ENCODE measurements at places on chromosomes 5 and 9.

GRCh38 chr5:137462265-137462590 lies 36.9 kb downstream of the SPOCK1 start:
- DNase-seq: no peak

DNA sequence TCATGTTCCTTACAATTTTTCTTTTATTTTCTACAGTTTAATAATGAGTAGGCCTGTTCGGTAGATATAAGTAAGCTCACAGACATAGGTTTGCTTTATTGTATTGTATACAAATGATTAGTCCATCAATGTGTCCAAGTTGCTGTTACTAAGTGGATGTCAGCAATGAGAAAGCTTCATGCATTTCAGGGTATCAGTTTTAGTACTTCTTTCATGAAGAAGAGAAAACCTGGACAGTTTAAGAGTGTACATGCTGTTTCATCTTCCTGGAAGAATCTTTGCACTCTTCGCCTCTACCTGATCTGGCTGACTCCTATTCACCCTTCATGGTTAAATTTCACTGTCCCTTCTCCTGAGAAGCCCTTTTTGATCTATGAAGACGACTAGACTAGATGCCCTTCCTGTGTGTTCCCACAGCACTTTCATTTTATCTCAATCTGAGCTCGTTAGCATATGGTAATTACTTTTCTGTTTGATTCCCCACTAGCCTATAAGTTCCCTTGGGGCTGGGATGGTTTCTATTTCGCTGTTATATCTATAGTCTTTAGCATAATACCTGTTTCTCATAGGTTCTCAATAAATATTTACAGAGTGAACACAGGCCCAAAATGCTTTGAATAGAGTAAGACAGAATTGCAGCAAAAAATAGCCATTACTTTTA lies 70.7 kb downstream of the CETN3 start:
- no peak for DNase-seq

DNA sequence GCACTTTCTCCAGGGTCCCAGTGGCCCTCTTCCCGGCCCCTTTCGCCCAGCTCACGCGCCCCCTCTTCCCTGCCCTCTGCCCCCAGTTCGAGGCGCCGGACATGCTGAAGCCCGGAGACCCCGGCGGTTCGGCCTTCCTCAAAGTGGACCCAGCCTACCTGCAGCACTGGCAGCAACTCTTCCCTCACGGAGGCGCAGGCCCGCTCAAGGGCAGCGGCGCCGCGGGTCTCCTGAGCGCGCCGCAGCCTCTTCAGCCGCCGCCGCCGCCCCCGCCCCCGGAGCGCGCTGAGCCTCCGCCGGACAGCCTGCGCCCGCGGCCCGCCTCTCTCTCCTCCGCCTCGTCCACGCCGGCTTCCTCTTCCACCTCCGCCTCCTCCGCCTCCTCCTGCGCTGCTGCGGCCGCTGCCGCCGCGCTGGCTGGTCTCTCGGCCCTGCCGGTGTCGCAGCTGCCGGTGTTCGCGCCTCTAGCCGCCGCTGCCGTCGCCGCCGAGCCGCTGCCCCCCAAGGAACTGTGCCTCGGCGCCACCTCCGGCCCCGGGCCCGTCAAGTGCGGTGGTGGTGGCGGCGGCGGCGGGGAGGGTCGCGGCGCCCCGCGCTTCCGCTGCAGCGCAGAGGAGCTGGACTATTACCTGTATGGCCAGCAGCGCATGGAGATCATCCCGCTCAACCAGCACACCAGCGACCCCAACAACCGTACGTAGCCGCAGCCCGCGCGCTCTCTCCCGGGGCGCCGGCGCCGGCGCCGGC lies 1.0 kb downstream of the PRDM6 start:
- DNase-seq: no peak

GRCh38 chr9:98584059-98584458 lies 124.7 kb downstream of the GABBR2 start:
- no peak for DNase-seq

DNA sequence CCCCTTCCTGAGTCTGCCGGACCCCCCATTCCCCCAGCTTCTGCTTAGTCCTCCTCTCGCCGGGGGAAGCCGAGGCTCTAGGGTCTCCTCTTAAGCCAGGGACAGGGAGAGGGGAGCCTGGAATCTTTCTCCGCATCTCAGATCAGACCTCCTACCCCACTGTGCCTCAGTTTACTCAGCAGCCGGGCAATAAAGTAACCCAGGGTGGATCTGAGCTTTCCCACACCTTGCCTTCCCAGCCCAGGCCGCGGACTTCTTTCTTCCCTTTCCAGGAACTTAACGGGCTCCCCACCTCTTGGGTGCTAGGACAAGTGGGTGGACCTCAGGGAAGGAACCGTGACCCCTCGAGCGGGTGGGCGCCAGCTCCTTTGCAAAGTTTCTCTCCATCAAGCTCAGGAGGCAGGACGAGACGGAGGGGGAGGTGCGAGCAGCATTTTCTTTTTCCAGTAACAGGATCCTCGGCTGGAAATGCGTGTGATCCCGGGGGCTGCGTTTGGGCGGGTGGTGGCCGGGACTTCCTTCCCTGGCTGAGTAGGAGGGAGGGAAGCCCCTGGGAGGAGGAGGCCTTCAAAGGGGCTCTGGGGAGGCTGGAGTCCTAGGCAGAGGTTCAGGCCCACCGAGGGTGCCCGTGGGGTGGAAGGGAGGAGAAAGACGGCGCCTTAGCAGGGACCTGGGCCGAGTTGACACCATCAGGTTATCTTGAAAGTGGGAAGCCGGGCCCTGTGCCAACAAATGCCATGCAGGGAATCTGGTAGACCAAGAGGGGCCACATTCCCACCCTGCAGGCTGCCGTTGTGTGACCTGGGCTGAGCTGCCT lies 795 bp downstream of the DAB2IP start:
- DNase-seq: no peak

- DNase-seq: no peak
These were observed 7.2 kb upstream of the FYB1 start for GRCh38 chr5:39226558-39226957.

GRCh38 chr5:114346181-114346580 lies 15.7 kb upstream of the KCNN2 start:
- no peak for DNase-seq

DNA sequence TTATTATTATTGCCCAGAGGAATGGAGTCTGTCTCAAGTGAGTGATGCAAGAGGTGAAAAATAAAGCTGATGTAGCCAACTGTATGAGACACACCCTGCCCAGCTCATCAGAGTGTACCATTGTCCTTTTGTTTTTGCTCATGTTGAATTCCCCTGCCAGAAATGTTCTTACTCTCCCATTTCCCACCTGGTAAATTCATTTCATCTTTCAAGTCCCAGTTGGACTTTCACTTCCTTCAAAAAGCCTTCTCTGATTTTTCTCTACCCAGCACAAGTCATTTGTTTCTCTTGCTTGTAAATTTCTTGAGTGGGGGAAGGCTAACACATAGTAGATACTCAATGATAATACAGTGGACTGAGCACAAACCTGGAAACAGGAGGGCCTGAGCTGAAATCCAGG lies 394.5 kb upstream of the ZNF462 start:
- DNase-seq: no peak

- DNase-seq: no peak
These were observed 284.5 kb downstream of the TMEM38B start for GRCh38 chr9:105978826-105979225.

DNA sequence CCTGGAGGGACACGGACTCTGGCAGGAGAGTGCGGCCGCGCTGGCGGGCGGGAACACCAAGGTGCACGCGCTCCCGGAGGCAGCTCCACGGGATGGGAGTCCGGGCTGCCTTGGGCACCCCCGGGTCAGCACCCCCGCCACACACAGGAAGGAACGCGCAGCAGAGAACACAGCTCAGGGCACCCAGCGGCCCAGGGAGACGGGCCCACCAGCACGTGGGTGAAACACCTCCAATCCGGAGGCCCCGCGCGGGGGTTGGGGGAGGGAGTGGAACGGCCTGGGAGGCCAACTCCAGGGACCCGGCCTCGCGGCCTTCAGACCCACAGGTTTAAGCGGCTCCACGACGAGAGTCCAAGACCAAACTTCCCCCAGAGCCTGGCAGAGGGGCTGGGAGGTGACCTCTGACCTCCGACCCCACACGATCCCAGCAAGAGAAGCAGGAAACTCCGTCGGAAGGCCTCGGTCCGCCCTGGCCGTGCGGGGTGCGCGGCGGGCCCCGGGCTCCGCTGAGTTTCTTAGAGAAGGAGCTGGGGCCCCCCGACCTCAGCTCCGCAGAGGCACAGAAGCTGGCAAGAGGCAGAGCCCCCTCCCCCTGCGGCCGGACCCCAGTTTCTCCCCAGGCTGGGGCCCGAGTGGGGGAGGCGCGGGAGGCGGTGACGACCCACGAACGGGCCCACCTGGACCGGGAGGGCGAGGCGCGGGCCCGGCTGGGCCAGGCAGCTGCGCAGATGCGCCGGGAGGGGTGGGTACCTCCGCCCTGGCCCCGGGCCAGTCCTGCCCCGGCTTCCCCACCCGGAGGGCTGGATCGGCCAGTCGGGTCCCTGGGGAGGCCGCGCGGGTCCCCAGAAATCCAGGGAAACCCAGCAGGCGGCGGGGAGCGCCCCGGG lies 851 bp downstream of the NACC2 start:
- peak; percentile 65 for DNase-seq

DNA sequence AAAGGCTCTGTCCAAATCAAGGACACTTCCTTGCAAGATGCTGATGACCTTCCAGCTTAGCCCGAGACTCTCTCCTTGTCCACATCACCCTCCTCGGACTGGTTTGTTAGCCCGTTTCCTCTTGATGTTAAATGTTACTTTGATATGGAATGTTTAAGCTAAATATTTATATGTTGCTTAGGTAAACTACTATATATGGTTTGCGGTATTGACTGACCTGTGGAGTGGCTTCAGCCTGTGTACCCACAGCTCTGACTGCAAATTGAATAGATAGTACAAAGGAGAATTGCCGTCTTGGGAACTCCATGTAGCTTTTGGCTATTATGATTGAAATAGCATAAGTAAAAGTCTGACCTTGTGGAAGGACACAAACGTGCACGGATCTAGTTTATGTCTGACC lies 422.0 kb downstream of the YTHDC2 start:
- no peak for DNase-seq

- DNase-seq: no peak
These were observed 241.1 kb upstream of the KLF4 start for GRCh38 chr9:107730666-107731065.

DNA sequence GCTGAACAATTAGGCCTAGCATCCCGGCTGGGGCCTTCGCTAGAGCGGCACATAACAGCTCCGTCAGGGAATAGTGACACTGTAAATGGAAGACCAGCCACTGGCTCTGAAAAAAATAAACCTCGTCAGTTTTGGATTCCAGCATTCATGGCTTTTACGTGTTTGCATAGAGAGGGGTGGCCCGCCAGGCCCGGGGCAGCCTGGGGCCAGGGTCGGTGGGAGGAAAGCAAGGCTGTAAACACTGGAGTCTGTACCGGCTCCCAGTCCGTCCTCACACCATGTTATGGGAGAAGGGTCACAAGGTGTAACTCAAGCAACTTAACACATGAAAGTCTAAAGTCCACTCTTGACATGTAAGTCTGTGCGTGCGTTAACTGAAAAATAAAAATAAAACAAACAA lies 11.2 kb downstream of the CCNI2 start:
- no peak for DNase-seq

- DNase-seq: no peak
These were observed 100.0 kb downstream of the PARP8 start for GRCh38 chr5:50766462-50766861.

GRCh38 chr5:105565531-105565930 lies 2002.9 kb upstream of the NUDT12 start:
- DNase-seq: no peak

DNA sequence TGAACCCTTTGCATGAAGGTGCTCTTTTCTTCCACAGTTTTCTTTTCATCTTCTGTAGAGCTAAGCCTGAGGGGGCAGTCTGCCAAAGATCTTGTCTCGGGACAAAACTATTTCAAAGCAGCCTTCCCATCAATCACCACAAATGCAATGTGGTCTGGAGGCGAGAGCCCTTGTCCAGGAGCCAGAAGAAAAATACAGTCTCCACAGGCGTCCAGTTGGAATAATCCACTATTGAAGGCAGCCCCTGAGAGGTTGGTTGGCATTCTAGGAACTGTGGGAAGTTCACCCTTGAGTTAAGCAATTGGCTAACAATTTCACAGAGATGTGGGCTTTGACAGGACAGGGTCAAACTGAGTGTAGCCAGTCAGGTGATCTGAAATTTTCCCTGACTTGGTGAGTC lies 72.0 kb downstream of the SEMA6A start:
- no peak for DNase-seq

DNA sequence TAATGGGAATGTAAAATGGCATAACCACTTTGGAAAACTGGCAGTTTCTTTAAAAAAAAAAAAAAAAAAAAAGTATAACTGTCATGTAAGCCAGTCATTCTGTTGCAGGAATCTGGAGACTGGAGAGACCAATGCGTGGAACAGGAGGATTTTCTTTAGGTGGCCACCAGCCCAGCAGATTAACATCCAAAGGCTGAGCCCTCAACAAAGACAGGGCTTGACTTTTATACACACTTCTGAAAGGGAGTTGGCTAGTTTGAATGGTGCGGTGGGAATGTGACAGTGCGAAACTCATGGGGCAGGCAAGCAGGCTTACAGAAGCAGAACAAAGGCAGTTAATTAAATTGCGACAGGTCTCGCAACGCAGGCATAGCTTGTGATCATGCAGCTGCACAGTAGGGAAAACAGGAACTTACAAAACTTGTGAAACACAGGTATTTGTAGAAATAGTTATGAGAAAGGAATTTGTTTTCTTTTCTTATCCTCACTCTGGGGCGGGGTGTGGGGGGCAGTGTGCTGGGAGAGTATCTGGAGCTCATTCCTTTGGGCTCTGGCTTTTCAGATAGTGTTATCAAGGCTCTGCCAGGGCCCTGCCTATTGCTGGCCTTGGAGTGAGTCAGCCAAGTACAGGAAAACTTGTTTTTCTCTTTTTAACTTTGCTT lies 12.0 kb downstream of the UIMC1 start:
- no peak for DNase-seq

DNA sequence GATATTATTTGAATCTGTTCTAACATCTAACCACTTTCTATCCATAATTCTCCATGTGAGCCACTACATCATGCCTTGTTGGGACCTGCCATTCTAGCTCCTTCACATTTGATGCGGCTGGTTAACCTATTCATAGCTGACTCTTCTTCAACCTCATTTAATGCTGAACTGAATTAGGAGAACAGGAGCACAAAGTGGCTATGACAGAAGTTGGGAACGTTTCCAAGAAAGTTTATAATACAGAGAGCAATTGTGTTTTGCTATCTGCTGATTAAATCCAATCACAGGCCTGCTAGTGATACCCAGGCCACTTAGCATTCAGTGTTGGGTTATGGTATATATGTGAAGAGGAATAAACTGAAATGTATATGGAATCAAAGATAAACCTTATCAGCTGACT lies 440.3 kb downstream of the PTPRD start:
- DNase-seq: no peak

DNA sequence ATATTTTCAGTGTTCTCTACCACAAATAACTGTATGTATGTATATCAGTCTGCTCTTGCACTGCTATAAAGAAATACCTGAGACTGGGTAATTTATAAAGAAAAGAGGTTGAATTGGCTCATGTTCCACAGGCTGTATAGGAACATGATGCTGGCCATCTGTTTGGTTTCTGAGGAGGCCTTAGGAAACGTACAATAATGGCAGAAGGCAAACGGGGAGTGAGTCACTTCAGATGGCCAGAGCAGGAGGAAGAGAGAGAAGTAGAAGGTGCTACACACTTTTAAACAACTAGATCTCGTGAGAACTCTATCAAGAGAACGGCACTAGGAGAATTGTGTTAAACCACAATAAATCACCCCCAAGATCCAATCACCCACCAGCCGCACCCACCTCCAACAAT lies 121.7 kb downstream of the ADAMTS6 start:
- no peak for DNase-seq
